ENCODE measurements at places on chromosomes 7 and 10.
A peak's percentile ranks its signal among the peaks of the same experiment; 100 is the strongest.

- DNase-seq: no peak
These were observed 29.9 kb downstream of the CDK14 start for GRCh38 chr7:90626013-90626412.

- DNase-seq: no peak
These were observed 56.1 kb upstream of the ADO start for GRCh38 chr10:62748386-62748785.

DNA sequence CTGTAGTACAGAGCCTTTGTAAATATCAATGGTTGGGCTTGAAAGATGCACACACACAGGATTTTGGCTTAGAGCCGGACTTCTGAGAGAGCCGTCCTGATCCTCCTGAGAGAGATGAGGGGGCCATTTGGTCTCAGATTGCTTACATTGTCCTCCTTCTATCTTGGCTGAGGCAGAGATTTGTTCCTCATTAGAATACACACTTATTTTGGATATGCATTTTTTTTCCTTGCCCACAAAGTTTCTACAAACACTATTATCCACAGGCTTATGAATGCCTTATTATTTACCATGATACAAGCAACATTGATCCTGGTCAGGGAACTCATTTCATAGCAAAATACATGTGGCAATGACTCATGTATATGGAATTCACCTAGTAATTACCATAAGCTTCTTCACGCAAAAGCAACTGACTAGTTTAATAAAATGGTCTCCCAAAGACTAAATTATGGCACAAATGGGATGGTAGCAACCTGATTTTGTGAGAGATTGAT is 175.3 kb downstream of the MDFIC start:
- DNase-seq: no peak

DNA sequence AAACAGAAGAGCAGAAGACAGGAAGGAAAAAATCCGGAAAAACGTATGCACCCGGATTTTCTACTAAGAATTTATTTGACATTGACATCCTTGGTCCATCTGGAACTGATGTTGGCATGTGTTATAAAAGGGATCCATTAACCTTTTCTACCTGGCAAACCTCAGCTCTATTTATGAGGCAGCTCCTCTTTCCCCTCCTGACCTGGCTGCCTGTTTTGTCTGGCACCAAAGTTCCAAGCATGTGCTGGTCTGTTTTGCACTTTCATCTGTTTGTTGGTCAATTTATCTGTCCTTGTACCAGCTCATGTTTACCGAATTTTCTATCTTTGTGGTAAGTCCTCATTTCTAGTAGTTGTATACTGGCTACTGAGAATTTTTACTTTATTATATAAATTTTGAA is 258.0 kb downstream of the TNS3 start:
- DNase-seq: no peak

- no peak for DNase-seq
These were observed 171.9 kb downstream of the NSUN6 start for GRCh38 chr10:18479502-18479901.

DNA sequence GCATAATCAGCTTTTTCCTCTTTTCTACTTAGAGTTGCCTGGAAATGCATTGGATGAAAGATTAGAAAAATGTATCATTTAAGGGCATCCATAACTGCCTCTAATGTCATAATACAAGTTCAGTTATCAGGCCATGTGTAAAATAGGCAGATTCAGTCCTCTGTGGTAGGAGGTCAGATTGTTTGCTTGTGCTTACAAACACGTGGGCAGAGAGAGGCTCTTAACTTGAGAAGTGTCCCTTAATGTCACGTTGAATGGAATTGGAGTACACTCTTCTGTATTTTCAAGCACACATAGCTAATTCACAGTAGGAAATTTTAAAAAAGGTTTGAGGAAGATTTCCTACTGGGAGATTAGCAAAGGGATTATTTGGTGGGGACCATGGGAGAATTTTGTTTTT is 359.8 kb upstream of the MTPN start:
- DNase-seq: no peak

DNA sequence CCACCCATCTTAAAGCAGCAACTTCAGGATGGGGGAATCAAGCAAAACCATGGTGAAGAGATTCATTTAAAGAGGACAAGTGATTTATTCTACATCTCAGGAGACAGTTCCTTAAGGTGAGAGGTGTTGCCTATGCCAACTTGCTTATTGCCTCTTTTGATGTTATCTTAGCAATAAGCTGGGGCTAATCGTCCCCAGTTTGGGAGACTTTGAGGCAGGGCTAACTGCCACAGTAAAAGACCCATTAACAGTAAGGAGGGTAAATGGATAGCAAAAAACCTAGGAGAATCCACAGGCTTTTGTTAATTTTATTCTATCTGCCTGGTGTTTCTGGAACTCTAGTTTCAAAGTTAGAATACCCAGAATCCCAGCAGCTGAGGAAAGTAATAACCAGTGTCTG is 22.1 kb upstream of the HERPUD2 start:
- DNase-seq: no peak

DNA sequence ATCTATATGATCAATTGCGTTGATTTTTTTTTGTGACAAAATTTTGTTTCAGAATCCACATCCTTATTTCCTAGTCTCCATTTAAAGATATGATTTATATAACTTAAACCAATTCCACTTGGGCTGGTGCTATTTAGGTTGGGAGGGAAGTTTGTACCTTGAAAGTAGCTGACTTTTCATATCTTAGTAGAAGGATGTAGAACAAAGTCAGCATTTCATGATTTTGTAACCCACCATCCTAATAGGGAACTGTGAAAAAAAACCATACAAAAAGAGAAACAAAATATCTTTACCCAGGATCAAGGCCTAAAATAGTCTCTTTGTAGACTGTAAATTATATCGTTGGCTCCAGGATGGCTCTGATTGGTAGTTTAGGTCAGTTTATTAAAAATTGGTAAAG is 8.3 kb downstream of the HECTD2 start:
- no peak for DNase-seq

DNA sequence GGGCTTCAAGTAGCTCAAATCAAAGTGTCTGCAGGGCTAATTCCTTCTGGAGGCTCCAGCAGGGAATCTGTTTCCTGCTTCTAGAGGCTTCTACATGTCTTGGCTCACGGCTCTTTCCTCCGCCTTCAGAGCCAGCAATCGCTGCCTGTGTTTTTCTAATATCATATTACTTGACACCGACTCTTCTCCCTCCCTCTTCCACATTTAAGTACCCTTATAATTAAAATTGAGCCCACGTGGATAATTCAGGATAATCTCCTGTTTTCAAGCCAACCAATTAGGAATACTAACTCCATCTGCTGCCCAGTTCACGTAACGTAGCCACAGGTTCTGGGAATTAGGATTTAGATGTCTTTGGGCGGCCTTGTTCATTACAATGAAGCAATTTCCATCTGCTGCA is 372.2 kb downstream of the DPP6 start:
- no peak for DNase-seq

DNA sequence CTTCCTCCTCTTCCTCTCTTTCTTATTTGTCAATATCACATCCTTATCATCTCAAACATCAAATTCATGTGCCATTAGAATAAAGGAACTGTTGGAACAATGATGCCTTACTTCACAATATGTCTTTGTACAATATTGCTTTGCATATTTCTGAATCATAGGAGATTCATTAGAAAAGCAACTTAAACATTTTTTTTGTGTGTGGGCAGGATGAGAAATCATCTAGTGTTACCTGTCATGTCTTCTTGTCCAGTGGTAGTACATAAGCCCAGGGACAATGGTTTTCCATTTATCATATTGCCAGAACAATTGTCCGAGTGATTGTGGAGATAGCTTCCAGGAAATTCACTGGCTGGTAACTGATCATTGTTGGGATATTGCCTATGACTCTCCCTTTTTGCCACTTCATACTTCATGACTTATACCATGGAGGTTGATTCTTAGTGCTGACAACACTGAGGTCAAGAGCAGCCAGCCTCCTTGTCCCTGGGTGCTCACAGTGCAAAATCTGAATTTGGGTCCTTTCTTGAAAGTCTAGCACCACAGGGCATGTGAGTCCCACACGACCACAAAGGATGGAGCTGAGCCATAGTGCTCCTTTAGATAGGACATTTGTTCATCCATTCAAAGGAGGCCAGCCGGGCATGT is 215.0 kb downstream of the MDFIC start:
- no peak for DNase-seq

DNA sequence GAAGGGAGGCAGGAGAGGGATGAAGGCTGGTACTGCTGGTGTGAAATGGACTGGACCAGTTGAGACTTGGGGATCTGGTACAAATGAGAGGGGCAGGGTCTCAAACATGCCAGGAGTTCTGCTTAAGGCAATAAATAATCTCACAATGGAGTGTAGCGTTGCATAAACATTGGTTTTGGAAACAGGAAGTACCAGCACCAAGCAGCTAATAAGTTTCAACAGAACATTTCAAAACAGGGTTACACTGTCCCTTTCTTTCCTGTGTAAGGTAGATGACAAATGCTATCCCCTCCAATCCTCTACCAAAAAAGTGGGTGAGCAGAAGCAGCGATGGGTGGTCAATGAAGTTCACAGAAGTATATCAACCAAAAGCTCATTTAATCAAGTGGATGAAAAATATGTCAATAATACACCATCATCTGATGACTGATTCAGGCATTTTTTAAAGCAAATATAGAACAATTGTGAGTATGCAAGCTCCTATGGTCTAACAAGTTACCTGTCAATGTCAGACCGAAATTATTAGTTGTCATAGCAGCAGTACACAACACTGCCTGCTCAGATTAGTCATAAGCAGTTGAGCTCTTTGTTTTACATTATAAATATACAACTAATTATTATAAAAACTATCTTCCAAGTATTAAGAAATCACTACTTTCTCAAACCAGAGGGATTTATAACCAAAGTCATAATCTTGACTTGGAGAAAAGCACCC is 220.0 kb downstream of the FAM107B start:
- DNase-seq: no peak

GRCh38 chr10:129883029-129883428 is 81.0 kb downstream of the EBF3 start:
- DNase-seq: no peak

GRCh38 chr10:25125201-25125611 is 49.6 kb upstream of the GPR158 start:
- peak; percentile 38 for DNase-seq

- no peak for DNase-seq
These were observed 131.4 kb downstream of the VIPR2 start for GRCh38 chr7:159013181-159013690.

GRCh38 chr10:30828164-30828563 is 198.6 kb upstream of the LYZL2 start:
- no peak for DNase-seq

DNA sequence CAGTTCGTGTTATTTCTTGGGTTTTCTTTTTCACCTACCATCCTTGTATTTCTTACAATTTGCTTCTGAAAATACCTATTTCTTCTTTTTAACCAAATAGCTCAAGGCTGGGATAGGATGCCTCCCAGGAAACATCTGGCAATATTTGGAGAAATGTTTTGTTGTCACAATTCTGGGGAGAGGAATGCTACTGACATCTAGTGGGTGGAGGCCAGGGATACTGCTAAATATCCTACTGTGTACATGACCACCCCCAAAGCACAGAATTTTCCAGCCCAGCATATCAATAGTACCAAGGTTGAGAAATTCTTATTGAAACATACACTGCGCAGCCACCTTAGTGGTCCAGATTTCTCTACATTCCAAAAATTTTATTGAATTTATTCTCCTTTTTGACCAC is 55.5 kb downstream of the CNTNAP2 start:
- DNase-seq: no peak

DNA sequence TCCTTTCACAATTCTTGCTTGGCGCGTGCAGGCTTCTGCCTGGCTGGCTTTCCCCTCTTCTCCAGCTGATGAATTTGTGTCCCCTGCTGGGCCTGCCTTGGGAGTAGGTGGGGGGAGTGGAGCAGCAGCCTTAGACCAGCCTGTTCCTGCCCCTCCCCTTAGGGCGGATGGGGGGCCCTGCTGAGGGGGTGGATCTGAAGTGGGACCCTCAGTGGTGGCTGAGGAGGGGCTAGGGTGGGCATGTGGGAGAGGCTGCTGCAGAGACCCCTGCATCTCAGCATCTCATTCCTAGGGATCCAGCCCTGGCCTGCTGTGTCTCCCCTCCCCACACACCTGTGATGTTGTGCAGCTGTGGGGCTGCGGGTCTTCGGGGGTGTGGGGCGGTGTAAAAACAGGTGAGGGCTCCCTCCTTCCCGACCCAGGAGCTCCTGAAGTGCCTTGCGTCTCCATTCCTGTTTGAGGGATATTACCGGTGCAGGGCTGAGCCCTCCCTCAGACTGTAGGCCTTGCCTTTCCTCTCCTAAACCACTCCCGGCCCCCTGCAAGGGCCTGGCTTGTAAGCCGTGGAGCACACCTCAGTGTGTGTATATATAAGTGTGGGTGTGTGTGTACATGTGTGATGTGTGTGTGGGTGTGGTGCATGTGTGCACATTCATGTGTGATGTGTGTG is 24.7 kb downstream of the ADCYAP1R1 start:
- DNase-seq: no peak

DNA sequence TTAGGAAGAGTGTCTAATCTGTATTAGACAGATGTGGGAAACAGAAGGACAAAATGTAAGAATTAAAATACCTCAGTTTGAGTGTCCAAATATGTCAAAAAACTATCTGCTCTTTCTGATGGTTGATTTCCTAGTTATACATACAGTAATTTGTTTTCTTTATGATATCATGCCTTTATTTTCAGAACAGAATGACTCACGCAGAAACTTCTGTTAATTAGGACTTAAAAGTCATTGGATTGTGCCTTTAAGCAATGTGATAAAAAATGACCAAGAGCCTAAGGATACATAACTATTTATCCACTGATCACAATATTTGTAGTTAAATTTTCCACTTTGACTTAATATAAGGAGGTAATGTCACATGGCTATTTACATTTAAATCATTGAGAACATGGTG is 206.7 kb upstream of the PTPRZ1 start:
- no peak for DNase-seq

DNA sequence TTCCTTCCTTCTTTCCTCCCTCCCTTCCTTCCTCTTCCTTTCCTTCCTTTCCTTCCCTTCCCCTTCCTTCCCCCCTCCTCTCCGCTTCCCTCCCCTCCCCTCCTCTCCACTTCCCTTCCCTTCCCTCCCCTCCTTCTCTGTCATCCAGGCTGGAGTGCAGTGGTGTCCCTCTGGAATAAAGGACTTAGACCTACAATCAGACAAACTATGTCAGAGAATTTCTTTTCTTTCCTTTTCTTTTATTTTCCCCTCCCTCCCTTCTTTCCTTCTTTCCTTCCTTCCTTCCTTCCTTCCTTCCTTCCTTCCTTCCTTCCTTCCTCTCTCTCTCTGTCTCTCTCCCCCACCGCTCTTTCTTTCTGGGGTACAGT is 242.2 kb downstream of the GATA3 start:
- DNase-seq: no peak

GRCh38 chr7:86966916-86967315 is 92.5 kb downstream of the ELAPOR2 start:
- DNase-seq: no peak
